ENCODE measurements at places on chromosomes 11 and 22.

DNA sequence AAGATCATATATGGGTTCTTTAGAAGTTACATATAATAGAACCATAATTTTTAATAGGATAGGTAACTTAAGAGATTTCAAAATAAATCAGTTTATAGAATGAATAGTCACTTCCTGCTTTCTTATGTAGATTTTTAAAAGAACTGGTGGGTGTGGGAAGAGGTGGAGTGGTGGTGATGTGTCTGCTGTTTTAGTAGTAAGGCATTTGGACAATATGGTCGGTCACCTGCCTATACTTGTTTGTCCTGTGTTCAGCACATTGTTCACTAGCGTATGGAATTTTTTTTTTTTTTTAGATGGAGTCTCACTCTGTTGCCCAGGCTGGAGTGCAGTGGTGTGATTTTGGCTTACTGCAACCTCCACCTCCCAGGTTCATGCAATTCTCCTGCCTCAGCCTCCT is 39.3 kb downstream of the CCDC81 start:
- DNase-seq: no peak

- DNase-seq: no peak
These were observed 170.3 kb downstream of the CADM1 start for GRCh38 chr11:115333949-115334348.

DNA sequence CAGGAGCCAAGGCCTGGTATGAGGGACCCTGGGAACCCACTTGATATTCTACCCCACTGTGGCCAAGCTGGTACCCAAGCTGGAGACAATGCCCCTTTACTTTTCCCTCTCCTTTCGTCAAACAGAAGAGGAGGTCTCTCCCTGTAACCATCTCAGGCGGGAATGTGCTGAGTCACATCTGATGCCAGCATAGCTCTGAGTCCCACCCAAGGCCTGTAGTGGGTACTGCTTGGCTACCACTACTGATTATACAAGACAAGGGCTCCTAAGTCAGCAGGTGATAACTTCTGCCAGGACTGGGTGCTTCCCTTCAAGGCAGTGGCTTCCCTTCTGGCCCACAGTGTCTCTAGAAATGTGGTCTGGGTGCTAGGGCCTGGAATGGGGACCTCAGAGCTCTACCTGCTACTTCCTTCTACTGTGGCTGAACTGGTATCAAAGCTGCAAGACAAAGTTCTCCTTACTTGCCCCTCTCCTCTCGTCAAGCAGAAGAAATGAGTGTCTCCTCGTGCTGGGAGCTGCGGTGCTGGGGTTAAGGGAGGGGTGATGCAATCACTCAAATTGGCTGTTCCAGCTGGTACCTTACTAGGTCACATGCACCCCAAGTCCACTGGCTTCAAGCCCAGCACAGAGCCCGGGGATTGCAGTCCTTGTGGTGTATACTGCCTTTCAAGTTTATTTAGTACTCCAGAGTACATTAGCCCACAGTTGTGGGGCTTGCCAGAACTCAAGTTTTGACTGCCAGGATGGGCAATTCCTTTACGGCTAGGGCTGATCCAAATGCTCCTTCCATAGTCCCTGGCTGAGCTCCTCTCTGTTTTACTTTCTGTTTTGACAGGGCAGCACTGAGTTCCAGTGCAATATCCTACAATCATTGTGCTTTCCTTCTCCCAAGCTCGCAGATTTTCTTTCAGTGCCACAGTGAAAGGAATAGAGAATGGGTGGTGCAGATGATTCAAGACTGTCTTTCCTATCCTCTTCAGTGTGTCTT is 419.7 kb upstream of the CNTN5 start:
- peak; percentile 2 for DNase-seq

DNA sequence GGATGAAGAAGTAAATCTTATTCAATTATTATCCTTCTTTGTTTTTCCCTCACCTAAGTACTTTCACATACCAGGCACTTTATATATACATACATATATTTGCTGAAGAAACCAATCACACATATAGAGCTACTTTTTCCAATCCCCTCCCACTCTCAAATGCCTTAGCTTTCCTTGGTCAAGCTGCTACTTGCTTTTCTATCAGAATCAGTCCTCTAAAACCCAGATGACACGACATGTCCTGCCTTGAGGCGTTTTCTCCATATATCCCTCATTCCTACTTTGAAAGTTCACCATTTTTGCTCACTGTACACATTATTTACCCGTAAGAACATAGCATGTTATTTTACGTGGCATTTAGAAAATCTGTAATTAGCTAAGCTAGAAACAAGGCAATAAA is 5.4 kb downstream of the RAB38 start:
- no peak for DNase-seq

DNA sequence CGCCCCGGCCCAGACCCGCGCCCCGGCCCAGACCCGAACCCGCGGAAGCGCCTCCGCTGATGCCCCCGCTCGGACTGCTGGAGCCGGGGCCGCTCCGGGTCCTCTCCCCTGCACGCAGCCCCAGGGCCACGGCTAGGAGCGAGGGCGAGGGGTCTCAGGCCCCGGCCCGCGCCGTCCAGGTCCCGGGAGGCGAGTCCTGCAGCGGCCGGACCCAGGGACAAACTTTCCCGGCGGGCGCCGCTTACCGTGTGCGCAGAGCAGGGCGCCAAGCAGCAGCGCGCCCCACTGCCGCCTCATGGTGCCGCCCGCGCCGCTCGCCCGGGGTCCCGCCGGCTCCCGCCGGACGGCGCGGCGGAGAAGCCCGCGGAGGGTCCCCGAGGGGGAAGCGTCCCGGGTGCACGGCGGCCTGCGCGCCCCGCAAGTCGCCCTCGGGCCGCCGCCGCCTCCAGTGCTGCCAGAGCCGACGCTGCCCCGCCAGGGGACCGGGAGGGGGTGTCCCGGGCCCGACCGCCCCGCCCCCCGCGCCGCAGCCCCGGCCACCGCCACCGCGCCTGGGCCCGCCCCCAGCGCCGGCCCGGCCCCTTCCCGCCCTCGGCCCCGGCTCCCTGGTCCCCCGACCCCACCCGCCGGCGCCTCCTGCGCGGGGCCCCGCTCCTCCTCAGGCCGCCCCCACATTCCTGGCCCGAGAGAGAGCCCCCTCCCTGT is at the start of gene LRP4:
LRP4 (minus strand) TSS at position 468 of the 705 bp plus-strand sequence; CDS start at position 297, 171 bp downstream.
- DNase-seq: no peak

GRCh38 chr11:60786811-60787567 is 1.9 kb downstream of the MS4A10 start:
- no peak for DNase-seq

DNA sequence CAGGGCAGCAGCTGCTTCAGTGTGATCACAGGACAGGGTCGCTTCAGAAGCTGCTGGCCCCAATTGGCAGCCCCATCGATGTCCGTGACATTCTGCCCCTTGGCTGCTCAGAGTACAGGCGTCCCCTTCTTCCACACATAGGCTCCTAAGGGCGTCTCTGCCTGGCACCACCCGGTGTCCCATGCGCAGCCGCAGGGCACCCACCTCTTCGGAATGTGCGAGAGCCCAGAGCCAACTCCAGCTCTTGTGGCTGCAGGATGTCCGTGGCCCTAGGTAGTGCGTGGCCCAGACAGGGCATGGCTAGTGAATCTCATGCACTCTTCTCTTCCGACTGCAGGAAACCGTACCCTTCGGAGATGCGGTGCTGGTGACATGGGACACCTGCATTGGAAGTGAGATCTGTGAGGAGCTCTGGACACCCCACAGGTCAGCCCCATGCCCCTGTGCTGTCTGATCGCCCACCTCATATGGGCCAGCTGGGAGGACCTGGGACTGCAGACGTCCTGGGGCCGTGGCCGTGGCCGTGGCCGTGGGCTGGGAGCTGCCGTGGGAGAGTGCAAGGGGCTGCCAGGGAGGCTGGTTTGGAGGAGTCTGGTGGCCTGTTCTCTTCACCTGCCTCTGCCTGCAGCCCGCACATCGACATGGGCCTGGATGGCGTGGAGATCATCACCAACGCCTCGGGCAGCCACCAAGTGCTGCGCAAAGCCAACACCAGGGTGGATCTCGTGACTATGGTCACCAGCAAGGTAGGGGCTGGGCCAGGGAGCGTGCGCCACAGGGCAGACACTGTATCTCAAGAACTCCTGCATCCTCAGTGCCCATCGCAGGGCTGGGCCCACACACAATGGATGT is 20.2 kb downstream of the NADSYN1 start:
- no peak for DNase-seq

DNA sequence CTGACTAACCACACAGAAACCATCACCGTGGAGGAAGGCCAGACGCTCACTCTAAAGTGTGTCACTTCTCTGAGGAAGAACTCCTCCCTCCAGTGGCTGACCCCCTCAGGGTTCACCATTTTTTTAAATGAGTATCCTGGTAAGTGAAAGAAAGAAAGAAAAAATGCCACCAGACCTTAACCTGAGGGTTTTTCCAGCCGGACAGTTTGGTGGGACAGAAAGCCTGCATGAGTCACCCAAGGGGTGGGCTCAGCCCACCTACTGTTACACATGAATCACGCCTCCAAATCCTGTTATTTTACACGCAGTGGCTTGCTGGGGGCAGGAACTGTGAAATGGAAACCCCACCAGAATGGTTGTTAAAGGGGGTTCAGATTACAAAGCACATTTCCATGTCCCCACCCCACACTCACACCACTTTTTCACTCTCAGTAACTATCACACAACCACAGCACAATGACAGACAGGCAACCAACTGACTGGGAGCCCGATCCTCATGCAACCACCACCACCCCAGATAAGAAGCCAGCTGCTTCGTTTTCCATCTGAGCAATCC is 11.9 kb downstream of the CRTAM start:
- DNase-seq: no peak

- no peak for DNase-seq
These were observed 42.9 kb downstream of the TECTA start for GRCh38 chr11:121143921-121144320.

DNA sequence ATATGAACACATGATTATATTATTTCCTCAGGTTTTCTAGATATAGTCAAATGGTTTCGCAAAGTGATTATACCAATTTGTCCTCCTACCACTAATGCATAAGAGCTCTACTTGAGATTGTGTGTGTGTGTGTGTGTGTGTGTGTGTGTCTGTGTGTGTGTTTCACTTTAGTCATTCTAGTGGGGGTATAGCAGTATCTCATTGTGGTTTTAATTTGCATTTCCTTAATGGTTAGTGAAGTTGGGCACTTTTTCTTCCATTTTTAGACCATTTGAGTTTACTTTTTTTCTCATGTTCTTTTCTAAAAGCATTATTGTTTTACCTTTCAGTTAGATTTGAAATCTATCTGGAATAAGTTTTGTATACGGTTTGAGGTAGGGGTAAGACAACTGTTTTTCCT is 12.9 kb downstream of the CAPN5 start:
- DNase-seq: no peak

DNA sequence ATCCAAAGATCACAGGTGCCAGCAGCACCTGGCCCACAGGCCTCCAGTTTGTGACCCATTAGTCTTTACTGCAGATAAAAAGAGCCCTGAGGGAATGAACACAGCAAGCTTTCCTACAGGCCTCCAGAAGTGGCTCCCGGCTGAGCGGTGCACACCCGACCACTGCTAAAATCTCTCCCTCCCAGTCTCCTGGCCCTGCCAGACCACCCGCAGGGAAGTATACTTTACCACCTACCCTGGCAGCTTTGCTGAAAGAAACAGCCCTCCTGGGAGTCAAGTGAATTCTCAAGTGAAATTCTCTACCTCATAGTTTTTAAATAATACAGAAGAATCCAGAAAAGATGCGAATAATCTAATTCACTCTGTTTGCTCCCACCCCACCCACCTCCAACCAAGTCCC is 15.4 kb upstream of the MTNR1B start:
- DNase-seq: no peak

DNA sequence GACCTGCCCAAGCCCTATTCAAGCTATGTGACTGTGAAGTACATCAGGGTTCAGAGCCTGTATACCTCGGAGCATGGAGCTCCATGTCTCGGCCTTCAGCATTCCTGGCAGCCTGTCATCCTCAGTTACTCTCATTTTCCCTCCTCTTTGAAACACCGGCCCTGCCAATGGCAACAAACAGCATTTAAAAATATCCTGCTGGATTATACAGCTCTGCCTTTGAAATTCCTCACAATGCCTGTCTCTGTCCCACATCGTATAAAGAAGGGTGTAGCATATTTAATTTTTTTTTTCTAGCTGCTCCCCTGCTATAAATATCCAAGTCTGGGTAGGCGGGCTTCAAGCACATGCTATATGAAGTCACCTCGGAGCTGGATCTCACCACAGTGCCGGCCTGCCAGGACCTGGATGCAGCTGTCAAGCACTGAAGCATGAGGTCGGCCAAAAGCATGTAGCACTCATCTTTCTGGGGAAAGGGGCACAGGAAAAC is 11.8 kb downstream of the ABTB2 start:
- DNase-seq: no peak

- DNase-seq: no peak
These were observed at the start of gene DNAJB13 for GRCh38 chr11:73950869-73951710. TSS of gene DNAJB13 (plus strand) at chr11:73951026. CDS start at chr11:73951070, 44 bp downstream.

DNA sequence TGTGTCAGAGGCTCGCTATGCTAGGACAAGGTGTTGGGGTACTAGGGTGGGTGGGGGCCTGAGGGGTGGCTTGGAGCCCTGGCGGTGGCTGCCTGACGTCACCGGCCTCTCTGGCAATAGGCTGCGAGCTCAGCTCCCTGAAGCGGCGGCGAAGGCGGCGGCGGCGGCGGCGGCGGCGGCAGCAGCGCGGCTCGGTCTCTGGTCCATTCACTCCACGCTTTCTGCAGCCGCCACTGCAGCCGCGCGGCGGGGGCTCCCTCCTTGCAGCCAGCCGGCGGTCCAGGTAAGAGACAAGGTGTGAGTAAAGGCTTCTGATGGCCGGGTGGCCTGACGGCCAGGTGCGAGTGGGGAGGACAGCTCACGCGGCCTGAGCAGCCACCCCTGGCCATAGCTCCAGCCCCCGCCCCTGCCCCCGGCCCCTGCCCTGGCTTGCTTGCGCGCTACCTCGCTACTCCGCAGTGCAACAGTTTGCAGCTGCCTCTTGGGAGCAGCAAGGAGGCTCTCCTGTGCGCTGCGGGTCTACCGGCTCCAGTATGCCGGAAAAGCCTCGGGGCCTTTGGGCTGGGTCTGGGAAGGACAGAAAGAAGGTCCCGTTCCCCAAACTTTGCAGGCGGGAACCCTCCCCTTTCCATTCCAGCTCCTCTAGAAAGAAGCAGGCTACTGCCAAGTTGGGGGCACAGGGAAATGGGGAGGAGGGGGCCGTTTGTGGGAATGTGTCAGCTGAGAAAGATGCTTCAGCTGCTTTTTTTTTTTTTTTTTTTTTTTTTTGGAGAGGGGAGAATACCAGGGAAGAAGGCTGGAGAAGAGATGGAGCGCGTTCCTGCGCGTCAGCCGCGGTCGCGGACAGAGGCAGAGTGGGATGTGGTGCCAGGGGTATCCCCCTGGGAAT is at the start of gene C11orf87:
C11orf87 (plus strand) TSS at position 210 of the 889 bp plus-strand sequence. CDS start 1,444 bp downstream, outside the sequence.
- DNase-seq: peak; percentile 53

Measured in NCI-H1092 (cell line).